ENCODE measurements at places on chromosomes 16 and 17. TPM values are rescaled to one million over a fixed set of nuclear protein-coding genes. Genes with fewer than 3 reads are reported as not detected.

PLA2G15 gene
- 38.1 TPM for total RNA-seq

CDH5 gene
- 42.9 TPM for total RNA-seq

TSPOAP1 gene
- total RNA-seq: 13.6 TPM

NOXO1 gene
- total RNA-seq: not detected

SLFN5 gene
- total RNA-seq: 11.4 TPM

P2RX5 gene
- total RNA-seq: 13.0 TPM

ESRP2 gene
- 0.73 TPM for total RNA-seq

SPATA22 gene
- total RNA-seq: 0.51 TPM

ACSM3 gene
- 8.7 TPM for total RNA-seq

NOG gene
- total RNA-seq: 0.65 TPM

KRT33A gene
- not detected for total RNA-seq

DNA sequence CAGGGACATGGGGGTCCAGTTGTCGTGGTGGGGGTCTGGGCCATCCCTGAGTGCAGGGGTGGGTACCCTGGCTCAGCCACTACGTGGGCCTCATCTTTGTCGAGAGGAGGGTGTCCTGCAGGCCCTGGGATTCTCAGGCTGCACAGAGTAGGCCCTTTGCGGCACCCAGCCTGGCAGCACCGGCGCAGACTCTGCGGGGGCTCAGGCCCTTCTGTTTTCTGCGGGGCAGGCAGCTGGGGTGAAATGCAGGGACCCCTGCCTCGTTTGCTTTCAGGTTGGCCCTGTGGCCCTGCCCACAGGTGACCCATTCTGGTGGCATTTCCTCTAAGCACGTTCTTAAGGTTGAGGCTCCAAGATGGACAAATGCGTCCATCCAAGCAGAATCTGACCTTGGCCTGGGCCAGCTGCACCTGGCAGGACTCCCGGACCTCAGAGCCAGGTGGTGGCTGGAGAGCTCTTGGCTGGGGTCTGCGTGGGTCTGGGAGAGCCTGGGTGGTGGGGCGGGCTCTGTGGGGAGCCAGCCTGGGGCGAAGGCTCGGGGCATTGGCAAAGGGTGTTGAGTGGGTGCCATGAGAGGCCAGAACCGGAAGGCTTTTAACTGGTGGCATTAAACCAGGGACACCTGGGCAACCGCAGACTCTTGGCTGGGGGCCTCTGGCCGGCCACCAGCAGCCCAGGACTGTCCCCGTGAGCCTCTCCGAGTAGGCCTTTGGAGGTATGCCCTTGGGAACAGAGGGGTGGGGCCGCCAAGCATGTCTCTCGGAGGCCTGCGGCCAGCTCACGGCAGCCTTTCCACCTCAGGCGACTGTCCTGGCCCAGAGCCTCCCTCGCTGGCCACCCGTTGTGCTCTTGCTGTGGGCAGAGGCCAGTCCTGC, 16.9 kb downstream of the PRSS27 start:
- peak; percentile 79 for DNase-seq

DNA sequence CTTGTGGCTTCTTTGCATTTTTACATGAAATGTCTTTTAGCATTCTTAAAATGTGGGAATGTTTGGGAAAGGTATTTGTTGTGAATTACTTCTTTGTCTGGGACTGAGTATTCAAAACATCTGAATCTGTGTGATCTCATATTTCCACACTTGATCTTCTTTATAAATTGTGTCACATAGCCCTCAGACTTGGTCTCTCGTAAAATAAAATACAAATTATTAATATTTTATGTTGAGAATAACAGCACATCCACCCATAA, 81.9 kb downstream of the TUBD1 start:
- no peak for DNase-seq

- DNase-seq: no peak
Measured at GRCh38 chr17:7806587-7806986, 27.4 kb upstream of the KDM6B start.

DNA sequence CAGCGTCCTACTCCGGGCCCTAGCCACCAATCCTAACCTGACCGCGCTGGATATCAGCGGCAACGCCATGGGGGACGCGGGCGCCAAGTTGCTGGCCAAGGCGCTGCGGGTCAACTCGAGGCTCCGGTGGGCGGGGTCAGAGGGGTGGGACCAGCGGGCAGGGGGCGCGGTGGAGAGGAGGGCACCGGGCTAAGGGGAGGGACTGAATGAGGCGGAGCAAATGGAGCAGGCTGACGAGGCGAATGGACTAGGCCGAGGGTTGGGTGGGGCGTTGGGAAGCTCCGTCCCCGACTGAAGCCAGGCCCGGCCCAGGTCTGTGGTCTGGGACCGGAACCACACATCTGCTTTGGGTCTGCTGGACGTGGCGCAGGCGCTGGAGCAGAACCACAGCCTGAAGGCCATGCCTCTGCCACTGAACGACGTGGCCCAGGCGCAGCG, 4.6 kb downstream of the CARMIL2 start:
- no peak for DNase-seq

DNA sequence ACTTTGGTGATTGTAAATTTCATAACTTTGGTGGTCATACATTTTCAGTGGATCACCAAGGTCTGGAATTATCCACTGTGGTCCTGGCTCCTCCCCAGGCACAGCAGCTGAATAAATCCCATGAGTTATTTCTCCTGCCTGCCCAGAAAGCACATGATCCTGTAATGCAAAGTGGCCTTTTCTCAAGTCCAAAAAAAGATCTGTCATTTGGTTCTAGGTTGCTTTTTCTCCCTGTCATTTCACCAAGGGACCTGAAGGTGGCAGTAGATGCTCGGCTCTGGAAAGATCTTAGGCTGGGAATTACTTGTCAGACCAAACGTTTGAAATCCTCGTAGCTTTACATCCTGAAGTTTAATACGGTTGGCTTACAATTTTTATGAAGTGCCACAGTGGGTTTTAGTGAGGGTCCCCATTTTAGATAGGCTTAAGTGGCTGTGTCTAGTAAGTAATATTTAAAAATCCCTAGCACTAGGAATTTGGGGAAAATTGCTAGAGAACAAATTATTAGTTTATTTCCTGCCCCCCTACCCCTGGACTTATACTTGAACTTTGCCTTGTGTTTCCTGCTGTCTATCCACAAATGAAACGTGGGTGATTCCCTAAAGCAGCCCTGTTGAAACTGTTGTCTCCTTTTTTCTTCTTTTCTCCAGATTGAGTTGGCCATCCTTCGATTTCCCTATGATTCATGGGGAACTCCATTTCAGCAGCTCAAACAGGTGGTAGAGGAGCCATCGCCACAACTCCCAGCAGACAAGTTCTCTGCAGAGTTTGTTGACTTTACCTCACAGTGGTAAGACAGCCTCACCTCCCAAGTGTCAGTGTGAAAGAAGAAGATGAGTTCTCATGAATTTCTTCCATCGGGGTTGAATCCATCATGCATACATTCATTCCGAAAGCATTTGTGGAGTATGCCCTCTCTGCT, 111.7 kb downstream of the MAP2K6 start:
- DNase-seq: no peak

DNA sequence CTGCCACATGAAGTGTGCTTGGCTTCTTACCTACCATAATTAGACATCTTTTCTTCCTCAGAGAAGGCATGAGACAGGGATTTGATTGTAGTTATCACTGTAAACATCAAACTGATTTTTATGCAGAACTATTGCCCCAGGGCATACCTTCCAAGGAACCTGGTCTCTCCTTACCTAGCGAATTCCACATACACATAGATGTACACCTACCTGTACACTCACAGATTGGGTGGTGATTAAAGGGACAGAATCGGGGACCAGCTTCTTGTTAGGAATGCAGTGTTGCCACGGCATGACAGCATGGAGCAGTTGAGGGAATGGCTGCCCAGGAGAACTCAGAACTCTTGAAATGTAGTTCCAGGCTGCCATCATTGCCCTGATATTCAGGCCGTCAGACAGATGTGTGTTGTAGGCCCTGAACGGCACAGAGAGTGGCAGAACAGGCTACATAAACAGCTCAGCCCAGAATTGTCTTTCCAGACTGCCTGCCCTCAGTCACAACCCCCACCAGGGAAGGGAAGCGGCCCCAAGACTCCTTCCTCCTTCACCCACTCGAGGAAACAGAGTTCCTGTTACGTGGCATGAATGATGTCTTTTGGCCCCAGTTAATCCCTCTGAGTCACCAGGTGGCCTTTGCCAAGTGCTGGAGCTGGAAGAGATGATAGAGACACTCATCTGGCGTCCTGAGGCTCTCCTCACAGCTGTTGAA, 17.8 kb upstream of the NAGLU start:
- peak; percentile 82 for DNase-seq

- peak; percentile 46 for DNase-seq
Measured at GRCh38 chr16:65120831-65121721, 787 bp downstream of the CDH11 start.

GRCh38 chr17:4293572-4293971, 29.8 kb upstream of the ANKFY1 start:
- DNase-seq: no peak

DNA sequence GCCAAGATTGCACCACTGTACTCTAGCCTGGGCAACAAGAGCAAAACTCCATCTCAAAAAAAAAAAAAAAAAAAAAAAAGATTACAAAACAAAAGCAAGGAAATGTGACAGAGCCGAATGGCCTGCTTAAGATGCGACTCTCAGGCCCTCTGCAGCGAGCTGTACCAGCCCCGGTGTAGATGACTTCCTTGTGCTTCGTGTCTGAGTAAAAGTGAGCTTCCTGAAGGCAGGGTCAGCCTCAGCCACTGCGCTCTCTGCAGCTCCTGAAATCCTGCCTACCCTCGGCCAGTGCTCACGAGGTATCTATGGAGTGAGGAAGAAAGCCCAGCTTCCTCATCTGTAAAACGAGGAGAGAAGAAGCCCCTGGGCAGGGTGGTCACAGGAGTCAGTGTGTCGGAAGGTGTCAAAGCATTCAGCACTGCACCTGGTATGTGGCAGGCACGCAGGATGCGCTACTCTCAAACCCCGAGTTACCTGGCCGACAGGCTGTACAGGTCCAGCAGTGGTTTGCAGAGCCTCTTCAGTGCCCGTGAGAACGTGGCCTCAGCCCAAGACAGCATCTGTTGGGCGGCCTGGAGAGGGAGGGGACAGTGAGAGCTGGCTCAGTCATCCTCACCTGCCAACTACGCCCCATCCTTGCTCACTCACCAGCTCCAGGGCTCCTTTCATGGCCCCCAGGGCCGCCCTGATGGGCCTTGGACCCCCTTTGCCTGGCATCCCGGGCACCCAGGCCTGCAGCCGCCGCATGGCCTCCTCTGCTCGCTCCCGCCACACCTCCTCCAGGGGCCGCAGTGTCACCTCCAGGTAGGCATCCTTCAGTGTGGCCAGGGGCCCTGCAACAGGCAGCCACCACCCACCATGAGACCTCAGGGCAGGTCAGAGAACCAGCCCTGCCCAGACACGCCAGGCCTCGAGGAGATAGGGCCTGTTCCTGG, 44.6 kb downstream of the RMI2 start:
- no peak for DNase-seq

DNA sequence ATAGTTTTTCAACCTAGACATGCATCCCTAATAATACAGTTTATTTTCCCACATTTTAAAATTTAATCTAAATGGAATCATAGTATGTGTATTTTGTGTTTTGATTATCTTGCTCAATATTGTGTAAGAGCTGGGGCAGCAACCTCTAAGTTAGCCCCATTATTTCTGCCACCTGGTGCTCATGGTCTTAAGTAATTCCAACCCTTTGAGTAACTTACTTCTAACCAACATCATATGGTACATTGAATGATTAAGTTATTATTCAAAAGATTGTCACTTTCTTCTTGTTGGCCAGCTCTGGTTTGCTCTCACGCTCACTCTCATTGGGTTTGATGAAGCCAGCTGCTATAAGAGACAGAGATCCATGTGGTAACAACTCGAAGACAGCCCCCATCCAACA, 3.9 kb upstream of the KRTAP4-3 start:
- DNase-seq: no peak

- DNase-seq: no peak
Measured at GRCh38 chr17:8857919-8858318, 9.6 kb downstream of the PIK3R6 start.

GRCh38 chr16:68790130-68790761, 53.1 kb upstream of the TANGO6 start:
- no peak for DNase-seq

GRCh38 chr16:12176051-12176450, 199.5 kb downstream of the SNX29 start:
- DNase-seq: no peak

GRCh38 chr17:58264407-58265103, 16.2 kb downstream of the MPO start:
- DNase-seq: no peak

DNA sequence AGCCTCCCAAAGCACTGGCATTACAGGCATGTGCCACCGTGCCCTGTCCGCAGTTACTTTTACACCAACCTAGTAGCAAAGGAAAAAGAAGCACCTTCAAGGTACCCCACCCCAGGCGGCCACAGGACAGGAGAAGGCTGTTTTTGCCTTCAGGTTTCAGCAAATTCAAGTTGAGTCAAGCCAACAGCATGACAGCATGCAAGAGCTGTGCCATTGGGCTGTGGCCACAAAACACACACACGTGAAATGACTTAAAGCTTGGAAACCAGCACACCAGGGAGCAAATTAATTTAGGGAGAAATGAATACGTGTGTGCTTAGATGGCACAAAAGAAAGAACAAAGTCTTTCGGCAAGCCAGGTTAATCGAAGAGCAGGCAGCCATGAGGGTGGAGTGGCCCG, 39.7 kb downstream of the ERCC4 start:
- no peak for DNase-seq

GRCh38 chr16:5069854-5070253, 1.8 kb upstream of the ALG1 start:
- DNase-seq: peak; percentile 18

DNA sequence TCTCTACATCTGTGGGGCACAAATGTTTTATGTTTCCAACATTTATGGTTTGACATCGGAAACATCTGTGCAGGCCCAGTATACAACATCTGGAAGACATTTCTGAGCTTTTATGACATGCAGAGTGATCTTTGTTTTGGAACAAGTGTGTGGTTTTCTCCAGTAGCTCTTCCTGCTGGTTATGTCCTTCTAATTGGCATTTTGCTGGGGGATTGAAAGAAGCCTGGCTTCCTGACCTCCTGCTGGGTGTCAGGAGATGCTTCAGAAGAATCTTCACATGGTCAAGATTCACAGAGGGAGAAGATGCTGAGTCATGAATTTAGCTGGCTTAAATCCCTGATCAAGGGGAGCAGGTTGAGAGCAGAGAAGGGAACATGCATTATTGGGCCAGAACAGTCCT, 279.5 kb upstream of the MYOCD start:
- DNase-seq: no peak

DNA sequence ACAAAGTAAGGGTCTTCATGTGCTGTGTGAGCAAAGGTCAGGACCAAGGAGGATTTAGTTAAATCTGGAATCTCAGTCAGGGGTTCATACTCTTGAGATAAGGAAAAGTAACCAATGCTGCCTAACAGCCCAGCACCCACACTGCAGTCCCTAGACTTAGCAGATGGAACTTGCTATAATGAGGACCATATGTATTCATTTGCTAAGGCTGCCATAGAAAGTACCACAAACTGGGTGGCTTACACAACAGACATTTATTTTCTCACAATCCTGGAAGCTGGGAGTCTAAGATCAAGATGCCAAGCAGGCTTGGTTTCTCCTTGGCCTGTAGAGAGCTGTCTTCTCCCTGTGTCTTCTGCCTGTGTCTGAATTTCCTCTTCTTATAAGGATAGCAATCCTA, 20.8 kb downstream of the ZP2 start:
- DNase-seq: no peak

Data from Right ventricle myocardium superior (tissue), 1 donor.